ENCODE measurements at places on chromosomes 4 and X. TPM values are rescaled to one million over a fixed set of nuclear protein-coding genes. Genes with fewer than 3 reads are reported as not detected.

PDCL2 gene
- total RNA-seq = not detected

BMP3 gene
- total RNA-seq = not detected

CYBB gene
- total RNA-seq = not detected

CHRDL1 gene
- total RNA-seq = not detected

RHOXF2 gene
- not detected for total RNA-seq
